ENCODE measurements at places on chromosomes 4 and X.

GRCh38 chr4:89000844-89001360 lies 56.1 kb downstream of the FAM13A start:
- no peak for DNase-seq

GRCh38 chr4:152605641-152606335 lies 69.9 kb upstream of the FBXW7 start:
- no peak for DNase-seq

- DNase-seq, result no peak
Observed at GRCh38 chr4:106809076-106809475, 227.0 kb downstream of the DKK2 start.

DNA sequence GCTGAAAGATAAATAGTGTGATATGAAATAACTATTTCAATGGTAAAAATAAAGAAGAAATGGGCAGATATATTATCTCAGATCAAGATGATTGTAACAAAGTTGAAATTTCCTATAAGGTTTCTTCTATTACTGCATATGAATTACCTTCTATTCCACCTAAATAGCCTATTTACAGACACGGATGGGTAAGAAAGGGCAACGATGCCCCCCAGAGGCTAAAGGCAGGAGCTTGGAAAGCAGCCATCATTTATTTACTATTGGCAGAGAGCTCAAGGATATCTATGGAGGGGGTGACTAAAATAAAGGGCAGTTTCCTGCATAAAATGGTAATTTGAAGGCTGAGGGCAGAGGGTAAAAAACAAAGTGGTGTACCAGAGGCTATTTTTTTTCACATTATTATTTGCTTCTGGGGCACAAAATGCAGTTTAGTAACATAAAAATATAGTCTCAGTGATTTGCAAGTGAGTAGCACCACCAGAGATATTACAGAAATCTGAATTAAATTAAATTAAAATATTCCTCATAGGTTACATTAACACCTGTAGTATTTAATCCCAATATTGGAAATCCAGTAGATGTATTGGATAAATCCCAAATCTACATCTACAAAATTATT lies 123.1 kb downstream of the BTC start:
- DNase-seq, result peak; percentile 33

GRCh38 chr4:165369522-165369921 lies 9.3 kb upstream of the CPE start:
- DNase-seq, result no peak

GRCh38 chr4:152459326-152459725 lies 76.6 kb downstream of the FBXW7 start:
- no peak for DNase-seq

GRCh38 chr4:77052352-77052751 lies 23.4 kb downstream of the CCNI start:
- DNase-seq, result peak; percentile 52

All from H7 (cell line).